ENCODE measurements at places on chromosomes 7 and 10. TPM values are rescaled to one million over a fixed set of nuclear protein-coding genes. Genes with fewer than 3 reads are reported as not detected.

Gene NEUROD6
- total RNA-seq, result not detected

Gene HTRA1
- total RNA-seq, result 89.7 TPM

DNA sequence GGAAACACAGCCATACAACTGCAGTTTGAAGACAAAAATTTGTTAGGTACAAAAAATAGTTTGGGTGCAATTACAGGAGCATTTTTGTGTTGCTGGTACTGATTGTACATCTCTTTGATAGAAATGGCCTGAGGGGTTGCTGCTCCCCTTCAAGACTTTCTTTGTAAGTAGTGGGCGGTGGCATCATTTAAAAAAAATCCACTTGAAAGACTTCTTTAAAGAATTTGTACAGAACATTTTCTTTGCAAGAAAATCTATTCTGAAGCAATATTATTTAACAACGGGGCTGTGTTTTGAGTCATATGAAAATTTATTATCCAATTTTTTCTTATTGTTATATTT lies 144.1 kb upstream of the CAV2 start:
- no peak for DNase-seq

- DNase-seq, result no peak
These were observed 189.8 kb upstream of the PRKCQ start for GRCh38 chr10:6769704-6770417.

DNA sequence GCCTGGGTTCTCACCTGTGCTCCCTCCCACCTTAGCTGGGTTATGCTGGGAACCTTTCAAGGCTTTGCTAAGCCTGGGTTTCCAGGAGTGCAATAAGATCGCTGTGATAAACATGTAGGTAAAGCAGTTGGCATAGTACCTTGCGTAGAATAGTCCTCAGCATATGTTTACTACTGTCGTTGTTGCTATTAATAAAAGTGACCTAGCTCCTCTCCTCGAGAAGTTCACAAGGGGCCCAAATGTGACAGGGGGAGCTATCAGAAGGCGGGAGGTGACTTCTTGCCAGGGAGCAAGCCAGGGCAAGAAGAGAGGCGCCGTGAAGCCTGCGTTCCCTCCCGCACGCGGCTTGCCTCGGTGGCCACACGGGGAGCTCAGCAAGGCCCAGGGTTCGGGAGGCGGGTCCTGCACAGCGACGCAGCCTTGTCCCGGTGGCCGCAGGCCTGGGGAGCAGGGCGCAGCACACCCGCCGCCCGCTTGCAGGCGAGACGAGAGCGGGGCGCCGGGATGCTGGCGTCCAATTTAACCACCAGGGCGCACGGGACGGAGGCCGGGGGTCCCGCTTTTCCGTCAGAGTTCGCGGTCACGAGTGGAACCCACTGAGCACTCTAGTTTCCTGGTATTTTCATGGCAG lies 106.2 kb downstream of the SNX10 start:
- DNase-seq, result peak; percentile 28

DNA sequence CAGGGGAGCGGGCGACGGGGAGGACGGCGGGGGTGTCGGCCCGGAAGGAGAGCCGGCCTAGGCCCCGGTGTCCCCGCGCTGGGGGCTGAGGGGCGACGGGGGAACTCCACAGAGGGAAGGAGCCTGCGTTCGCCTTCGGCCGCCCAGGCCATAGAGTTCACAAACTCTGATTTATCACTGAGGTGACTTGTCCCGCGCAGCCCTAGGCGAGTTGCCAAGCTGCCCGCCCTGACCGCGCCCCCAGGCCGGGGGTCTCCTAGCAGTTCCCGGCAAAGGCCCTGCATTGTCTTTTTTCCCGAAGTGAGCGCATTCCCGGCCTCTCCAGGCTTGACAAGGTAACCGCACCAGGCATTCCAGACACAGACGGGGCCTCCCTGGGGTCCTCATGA lies 2.9 kb upstream of the NKX6-2 start:
- DNase-seq, result no peak

GRCh38 chr7:64184376-64184775 lies 22.6 kb upstream of the ZNF735 start:
- no peak for DNase-seq

DNA sequence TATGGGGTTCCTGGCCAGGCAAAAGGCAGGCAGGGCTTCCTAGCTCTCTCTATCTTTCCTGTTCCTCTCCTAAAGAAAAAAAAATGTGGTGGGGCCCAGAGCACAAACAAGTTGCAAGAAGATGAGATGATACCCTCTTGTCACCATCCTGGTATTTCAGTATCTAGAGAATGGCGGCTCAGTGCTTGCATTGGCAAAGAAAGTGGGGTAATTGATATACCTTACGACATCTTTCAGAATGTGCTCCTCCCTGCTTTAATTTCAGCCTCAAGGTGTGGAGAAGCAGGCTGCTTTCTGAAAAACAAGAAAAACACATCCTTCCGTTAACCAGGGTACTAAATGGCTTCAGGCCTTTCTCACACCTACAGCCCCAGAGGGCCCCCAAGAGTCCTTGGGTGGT lies 34.5 kb upstream of the CUX1 start:
- no peak for DNase-seq

DNA sequence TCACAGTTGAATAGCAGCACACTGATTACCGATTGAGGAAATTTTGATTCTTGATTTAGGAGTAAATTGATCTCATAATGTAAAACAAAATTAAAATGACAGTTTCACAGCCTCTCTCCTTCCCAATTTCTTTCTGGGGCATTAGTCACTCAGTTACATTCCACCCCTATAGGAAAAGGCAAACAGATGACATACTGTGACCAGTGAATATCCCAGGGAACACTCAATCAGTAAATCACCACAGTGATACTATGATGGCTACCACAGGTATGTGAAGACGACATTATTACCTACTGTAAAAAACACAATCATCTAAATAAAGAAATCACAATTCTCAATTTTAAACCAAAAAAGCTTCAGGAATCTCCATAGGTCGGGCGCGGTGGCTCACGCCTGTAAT lies 15.5 kb downstream of the CTTNBP2 start:
- DNase-seq, result no peak

DNA sequence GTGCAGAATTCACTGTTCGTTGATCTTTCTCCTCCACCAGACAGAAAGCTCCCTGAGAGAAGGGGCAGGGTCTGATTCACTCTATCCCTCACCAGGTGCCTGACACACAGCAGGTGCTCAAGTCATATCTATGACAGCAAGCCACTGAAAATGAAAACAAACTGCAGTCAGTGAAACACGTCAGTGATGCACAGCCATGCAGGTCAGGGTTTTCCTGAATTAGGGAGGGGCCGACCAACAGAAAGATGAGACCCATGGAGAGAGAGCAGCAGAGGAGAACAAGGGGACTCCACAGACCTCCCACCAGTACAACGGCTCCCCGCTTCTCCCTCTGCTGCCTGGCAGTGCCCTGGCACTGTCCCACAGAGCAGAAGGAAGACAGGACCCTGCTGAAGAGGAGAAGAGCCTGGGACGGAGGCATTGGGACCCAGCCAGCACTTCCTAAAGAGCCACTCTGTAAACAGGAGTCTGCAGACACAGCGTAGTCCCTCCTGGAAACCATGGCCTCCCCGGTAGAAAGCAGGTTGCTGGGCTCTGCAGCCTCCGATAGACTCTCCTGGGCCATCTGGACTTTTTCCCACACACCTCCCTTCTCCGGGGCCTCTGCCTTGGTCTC lies 50.3 kb downstream of the FAM53B start:
- DNase-seq, result no peak

Gene SPDYE16
- total RNA-seq, result 0.22 TPM

Gene ANKRD30A
- total RNA-seq, result not detected

GRCh38 chr10:74040200-74041126 lies 42.5 kb downstream of the VCL start:
- DNase-seq, result no peak

DNA sequence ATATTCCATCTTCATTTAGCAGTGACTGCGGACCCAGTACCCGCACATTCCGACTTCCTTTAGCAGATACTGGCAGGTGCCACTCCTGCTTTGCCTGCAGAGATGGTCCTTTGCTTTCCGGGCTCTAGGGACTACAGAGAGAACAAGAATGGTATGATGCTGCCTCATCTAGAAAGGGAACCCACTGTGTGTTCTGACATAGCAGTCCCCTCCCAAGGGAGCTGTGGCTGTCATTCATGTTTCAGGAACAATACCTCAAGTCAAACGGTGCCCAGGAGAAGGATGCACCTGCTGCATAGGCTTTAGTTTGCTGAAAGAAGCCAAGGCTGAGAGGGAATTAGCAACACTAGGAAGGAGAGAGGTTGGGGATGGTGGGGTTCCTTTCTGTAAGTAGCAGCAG lies 15.9 kb upstream of the TMEM72 start:
- no peak for DNase-seq

- DNase-seq, result no peak
These were observed 82.0 kb upstream of the PDZD8 start for GRCh38 chr10:117457071-117457810.

GRCh38 chr10:96415891-96416554 lies 57.2 kb upstream of the OPALIN start:
- peak; percentile 38 for DNase-seq

- no peak for DNase-seq
These were observed 17.6 kb downstream of the SLC35B4 start for GRCh38 chr7:134298902-134299683.

GRCh38 chr7:21028186-21028585 lies 241.5 kb upstream of the SP8 start:
- DNase-seq, result peak; percentile 15

GRCh38 chr7:130361681-130362080 lies 17.1 kb downstream of the CPA5 start:
- no peak for DNase-seq

DNA sequence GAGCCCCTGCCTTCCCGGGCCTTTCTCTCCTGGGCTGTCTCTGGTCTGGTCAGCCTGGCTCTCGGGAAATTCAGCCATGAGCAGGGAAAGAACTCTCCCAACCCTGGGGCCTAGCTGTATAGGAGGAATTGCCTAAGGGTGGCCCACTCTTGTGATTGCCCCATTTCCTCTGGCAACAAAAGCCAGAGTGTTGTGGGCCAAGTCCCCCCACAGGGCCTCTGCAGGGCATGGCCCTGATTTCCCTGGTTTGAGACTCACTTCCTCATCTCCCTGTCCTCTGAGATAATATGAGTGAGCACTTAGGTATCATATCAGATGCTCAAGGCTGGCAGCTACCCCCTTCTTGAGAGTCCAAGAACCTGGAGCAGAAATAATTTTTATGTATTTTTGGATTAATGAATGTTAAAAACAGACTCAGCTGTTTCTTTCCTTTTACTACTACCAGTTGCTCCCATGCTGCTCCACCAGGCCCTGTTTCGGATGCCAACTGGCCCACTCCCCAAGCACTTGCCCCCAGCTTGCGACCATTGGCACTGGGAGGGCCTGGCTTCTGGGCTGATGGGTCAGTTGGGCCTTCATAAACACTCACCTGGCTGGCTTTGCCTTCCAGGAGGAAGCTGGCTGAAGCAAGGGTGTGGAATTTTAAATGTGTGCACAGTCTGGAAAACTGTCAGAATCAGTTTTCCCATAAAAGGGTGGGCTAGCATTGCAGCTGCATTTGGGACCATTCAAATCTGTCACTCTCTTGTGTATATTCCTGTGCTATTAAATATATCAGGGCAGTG lies 11.4 kb downstream of the IRF5 start:
- DNase-seq, result no peak

DNA sequence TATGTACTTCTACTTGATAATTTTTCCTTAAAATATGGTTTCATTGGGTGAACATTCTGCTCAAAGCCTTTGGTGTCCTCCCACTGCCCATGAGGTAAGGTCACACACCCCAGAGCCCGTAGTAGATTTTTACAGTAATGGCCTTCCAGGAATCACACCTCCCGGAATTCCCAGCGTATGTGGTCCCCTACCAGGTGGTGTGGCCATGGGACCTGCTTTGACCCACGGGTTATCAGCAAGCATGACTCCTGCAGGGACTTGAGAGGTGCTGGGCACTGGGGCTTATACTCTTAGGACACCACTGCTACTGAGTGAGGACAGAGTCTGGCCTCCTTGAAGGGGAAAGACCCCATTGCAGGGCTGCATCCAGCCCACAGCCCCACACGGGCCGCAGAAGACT lies 42.2 kb downstream of the BAIAP2L1 start:
- no peak for DNase-seq
